ENCODE measurements at places on chromosomes 1 and 21. TPM values are rescaled to one million over a fixed set of nuclear protein-coding genes. Genes with fewer than 3 reads are reported as not detected.

- DNase-seq: peak; percentile 48
- H3K36me3 ChIP-seq: no peaks in the 10 kb centered on the region
- peak overlapping the region; percentile 71 for H3K27ac ChIP-seq
- H3K4me1 ChIP-seq: peaks cover 23% of the 10 kb centered on the region
- peak overlapping the region; percentile 57 for H3K4me3 ChIP-seq
Measured at GRCh38 chr1:20486457-20487235, 636 bp upstream of the CAMK2N1 start.

GRCh38 chr1:70542856-70543255, 131.8 kb downstream of the CTH start:
- H3K27ac ChIP-seq: no peak overlapping the region
- H3K4me3 ChIP-seq: no peak overlapping the region
- DNase-seq: no peak
- no peaks in the 10 kb centered on the region for H3K36me3 ChIP-seq

DNA sequence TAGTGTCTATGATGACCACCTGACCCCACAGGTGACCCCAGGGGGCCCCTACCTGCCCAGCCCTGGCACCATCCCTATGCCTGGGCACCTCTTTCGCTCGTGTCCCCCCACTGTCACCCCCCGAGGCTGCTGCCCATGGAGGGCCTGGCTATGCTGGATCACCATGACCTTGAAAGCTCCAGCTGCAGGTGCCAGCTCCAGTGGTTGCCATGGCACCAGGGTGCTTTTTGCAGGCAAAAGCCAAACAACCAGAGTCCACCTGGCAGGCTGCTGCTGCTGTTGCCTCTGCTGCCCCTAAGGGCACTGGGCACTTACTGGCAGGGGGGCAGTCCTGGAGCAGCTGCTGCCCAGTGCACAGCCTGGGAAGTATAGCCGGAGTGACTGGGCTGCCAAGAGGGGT, 21.7 kb downstream of the ETNK2 start:
- H3K4me1 ChIP-seq: peaks cover 35% of the 10 kb centered on the region
- peak overlapping the region; percentile 41 for H3K27ac ChIP-seq
- no peak overlapping the region for H3K4me3 ChIP-seq
- no peak for DNase-seq
- no peaks in the 10 kb centered on the region for H3K36me3 ChIP-seq

- no peak for DNase-seq
- H3K36me3 ChIP-seq: peaks cover 52% of the 10 kb centered on the region
- no peak overlapping the region for H3K4me3 ChIP-seq
- peaks cover 13% of the 10 kb centered on the region for H3K4me1 ChIP-seq
- no peak overlapping the region for H3K27ac ChIP-seq
Measured at GRCh38 chr1:93588206-93588605, 93.4 kb downstream of the BCAR3 start.

GRCh38 chr1:78950826-78951225, 55.7 kb downstream of the ADGRL4 start:
- no peak overlapping the region for H3K4me3 ChIP-seq
- no peaks in the 10 kb centered on the region for H3K4me1 ChIP-seq
- H3K36me3 ChIP-seq: no peaks in the 10 kb centered on the region
- no peak overlapping the region for H3K27ac ChIP-seq
- DNase-seq: no peak

DNA sequence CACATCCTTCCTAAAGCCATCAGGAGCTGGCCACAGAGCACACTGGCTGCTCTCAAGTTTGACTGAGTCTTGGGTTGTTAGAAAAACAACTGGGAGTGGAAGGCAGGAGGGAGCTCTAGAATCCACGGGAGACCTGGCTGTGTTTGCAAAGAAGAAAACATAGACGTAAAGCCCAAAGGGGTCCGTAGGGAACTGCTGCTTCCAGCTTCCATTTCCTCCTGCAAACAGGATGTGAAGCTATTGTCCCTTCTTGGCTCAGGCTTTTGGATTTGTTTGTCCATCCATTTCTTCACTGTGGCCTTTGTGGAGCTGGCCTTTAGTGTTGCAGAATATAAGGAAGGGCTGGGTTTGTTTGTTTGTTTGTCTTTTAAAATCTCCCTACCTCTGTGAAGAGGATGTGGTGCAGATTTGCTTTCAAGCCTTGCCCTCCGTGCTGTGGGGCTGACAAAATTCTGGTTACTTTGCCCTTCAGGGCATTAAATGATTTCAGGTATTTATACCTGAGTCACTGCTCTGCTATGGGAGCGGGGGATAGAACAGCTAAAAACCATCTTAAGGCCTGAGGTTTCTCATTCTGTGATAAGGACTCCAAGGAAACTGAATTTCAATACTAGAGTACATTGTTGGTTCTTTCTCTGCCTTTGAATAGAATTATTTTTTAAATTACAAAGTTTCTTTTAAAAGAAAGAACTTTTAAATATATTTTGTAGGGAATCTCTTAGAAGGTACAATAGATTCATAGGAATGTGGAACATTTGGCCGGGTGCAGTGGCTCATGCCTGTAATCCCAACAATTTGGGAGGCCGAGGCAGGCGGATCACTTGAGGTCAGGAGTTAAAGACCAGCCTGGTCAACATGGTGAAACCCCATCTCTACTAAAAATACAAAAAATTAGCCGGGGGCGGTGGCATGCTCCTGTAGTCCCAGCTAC, 74.3 kb downstream of the MPZL1 start:
- peak overlapping the region; percentile 27 for H3K27ac ChIP-seq
- H3K4me1 ChIP-seq: peaks cover 25% of the 10 kb centered on the region
- H3K36me3 ChIP-seq: no peaks in the 10 kb centered on the region
- no peak overlapping the region for H3K4me3 ChIP-seq

DNA sequence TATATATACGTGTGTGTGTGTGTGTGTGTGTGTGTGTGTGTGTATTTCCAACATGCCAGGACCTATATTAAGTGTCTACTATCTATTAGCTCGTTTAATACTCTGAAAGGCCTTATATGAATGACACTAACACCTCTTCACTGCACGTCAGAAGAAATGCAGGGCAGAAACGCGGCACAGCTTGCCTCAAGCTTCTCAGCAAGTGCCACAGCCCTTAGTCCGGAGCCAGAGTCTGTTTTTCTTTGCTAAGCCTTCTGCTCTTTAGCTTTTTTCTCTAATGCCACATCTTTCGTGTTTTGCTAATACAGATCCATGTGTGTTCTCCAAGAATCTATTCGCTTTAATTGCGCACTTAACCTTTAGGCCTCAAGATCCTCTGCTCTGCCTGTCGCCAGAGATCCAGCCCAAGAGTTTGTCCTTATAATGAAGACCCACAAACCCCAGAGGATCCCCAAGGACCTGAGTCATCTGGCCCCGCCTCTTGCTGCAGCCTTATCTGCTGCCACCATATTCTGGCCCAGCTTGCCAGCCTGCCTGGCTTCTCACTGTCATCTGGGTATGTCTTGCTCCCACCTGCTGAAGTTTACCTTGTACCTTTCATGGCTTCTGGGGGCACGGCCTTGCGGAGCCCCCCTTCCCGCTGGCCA, 2.0 kb upstream of the TRIM58 start:
- no peak for DNase-seq
- no peaks in the 10 kb centered on the region for H3K36me3 ChIP-seq
- no peaks in the 10 kb centered on the region for H3K4me1 ChIP-seq
- no peak overlapping the region for H3K27ac ChIP-seq
- H3K4me3 ChIP-seq: no peak overlapping the region

DNA sequence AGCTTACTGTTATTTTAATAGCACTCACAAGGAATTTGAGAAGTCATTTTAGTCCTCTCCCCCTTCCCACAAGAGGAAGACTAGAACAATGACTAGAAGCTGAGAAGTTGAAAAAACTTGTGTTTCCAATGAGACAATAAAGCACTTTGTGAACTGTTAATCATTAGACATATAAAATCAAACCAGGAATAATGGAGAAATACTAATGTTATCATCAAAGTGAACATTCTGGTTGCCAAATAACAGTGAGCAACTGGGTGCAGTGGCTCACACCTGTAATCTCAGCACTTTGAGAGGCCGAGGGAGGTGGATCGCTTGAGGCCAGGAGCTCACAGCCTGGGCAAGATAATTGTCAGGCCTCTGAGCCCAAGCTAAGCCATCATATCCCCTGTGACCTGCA, 54.0 kb upstream of the RASAL2 start:
- peaks cover 4% of the 10 kb centered on the region for H3K4me1 ChIP-seq
- H3K36me3 ChIP-seq: no peaks in the 10 kb centered on the region
- no peak overlapping the region for H3K27ac ChIP-seq
- no peaks in the 10 kb centered on the region for H3K27me3 ChIP-seq
- DNase-seq: no peak

GRCh38 chr1:25772692-25773245, 27.2 kb upstream of the SELENON start:
- H3K27ac ChIP-seq: no peak overlapping the region
- no peaks in the 10 kb centered on the region for H3K27me3 ChIP-seq
- no peaks in the 10 kb centered on the region for H3K36me3 ChIP-seq
- H3K4me1 ChIP-seq: peaks cover 9% of the 10 kb centered on the region
- H3K4me3 ChIP-seq: no peak overlapping the region

DNA sequence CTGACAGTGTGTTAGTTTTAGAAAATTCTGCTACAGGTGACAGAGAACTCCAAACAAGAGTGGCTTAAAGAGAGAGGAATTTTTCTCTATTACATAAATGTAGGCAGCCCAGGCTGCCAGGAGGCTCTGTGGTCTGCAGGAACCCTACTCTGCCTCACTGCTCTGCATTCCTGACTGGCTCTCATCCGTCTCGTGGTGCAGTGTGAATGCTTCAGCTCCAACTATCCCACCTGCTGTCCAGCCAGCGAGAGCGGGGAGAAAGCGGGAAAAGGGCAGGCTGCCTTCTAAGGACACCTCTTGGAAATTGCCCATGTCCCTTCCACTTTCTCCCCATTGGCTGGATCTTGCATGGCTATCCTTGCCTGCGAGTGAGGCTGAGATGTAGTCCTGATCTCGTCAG, 131.3 kb downstream of the PEX14 start:
- no peak overlapping the region for H3K4me3 ChIP-seq
- peak; percentile 62 for DNase-seq
- no peaks in the 10 kb centered on the region for H3K4me1 ChIP-seq
- no peaks in the 10 kb centered on the region for H3K27me3 ChIP-seq
- no peak overlapping the region for H3K27ac ChIP-seq
- H3K36me3 ChIP-seq: no peaks in the 10 kb centered on the region

GRCh38 chr1:187129132-187129531, 300.4 kb downstream of the PLA2G4A start:
- H3K4me1 ChIP-seq: no peaks in the 10 kb centered on the region
- H3K27me3 ChIP-seq: no peaks in the 10 kb centered on the region
- DNase-seq: no peak
- H3K4me3 ChIP-seq: no peak overlapping the region

GRCh38 chr21:32322103-32322502, 23.4 kb downstream of the MRAP start:
- no peak overlapping the region for H3K27ac ChIP-seq
- DNase-seq: no peak
- peaks cover 74% of the 10 kb centered on the region for H3K36me3 ChIP-seq
- H3K4me1 ChIP-seq: no peaks in the 10 kb centered on the region

DNA sequence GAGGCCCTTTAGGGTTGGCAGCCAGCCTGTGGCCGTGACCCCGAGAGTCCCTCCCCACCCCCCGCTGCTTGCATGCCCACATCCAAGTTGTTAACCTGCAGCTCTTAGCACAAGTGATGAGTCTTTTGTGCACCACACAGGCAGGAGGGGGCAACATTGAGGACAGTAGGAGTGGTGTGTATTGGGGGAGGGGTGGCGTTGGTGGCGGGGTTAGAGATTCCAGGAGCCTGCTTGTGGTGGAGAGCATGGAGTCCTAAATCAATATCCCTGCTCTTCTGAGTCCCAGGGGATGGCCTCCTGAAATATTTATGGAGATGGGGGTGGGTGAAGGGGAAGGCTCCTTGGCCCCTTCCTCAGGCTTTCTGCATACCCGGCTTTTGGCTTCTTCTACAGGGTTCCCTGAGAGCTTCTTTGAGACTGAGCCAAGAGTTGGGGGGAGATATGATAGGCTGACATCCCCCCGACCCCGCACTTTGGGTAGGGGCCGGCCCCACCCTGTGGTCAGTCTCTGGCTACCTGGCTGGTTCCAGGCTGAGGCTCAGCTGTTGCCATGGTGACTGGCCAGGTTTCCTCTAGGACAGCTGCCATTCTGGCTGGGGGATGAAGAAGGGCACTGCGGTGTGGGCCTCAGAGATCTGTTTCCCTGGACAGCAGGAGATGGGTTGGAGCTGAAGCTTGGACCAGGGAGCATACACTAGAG, 5.0 kb downstream of the CHRNB2 start:
- no peak overlapping the region for H3K4me3 ChIP-seq
- H3K27ac ChIP-seq: no peak overlapping the region
- H3K36me3 ChIP-seq: no peaks in the 10 kb centered on the region
- DNase-seq: no peak

DNA sequence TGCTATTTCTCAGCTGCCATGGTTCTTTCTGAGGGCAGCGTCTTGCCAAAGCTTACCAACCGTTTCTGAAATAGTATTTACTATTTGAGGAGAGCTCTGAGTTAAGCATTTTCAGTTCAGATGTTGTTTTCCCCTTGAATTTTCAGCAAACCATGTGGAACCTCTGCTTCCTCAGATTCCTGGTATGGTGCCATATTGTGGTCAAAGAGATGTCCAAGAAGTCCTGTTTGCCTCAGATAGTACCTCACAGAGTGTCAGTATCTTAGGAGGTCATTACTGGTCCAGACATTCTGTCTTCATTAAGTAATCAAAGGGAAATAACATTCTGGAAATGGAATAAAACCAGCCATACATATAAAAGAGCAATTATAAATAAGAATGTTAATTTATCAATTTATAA, 36.6 kb downstream of the VANGL2 start:
- no peak overlapping the region for H3K27ac ChIP-seq
- H3K4me1 ChIP-seq: no peaks in the 10 kb centered on the region
- no peak overlapping the region for H3K4me3 ChIP-seq
- peak; percentile 10 for DNase-seq
- peaks cover 4% of the 10 kb centered on the region for H3K27me3 ChIP-seq
- H3K36me3 ChIP-seq: no peaks in the 10 kb centered on the region

GRCh38 chr1:27400082-27400962, 7.9 kb downstream of the GPR3 start:
- H3K27ac ChIP-seq: no peak overlapping the region
- H3K4me3 ChIP-seq: no peak overlapping the region
- no peak for DNase-seq
- H3K36me3 ChIP-seq: no peaks in the 10 kb centered on the region
- no peaks in the 10 kb centered on the region for H3K27me3 ChIP-seq

DNA sequence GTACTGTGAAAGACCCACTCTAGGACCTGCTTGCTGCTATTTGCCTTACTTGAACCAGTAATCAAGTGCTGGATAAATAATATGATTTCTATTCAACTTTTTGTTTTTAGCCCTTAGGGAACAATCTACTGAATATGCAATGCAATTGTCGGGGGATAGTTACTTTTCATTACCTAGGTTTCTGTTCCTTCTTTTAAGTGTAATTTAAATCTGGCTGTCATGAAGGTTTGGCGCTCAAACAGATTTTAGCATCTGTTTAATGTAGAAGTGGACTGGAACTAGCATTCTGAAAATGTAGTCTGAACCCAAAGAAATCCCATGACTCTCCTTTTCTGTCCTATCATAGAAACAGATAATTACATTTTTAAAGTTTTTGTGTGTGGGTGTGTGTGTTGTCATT, 4.8 kb downstream of the MGST3 start:
- H3K4me1 ChIP-seq: peaks cover 26% of the 10 kb centered on the region
- H3K27me3 ChIP-seq: no peaks in the 10 kb centered on the region
- H3K4me3 ChIP-seq: no peak overlapping the region
- no peak for DNase-seq

HPDL gene
- total RNA-seq: 0.70 TPM

ITLN2 gene
- not detected for total RNA-seq

CELA2A gene
- total RNA-seq: not detected

GRIK1 gene
- not detected for total RNA-seq

GFI1 gene
- total RNA-seq: 0.89 TPM

NR1I3 gene
- total RNA-seq: not detected

NFASC gene
- 26.7 TPM for total RNA-seq

FAM151A gene
- not detected for total RNA-seq

ATP1A4 gene
- total RNA-seq: not detected

RGS13 gene
- total RNA-seq: not detected

HIVEP3 gene
- 9.4 TPM for total RNA-seq

AIRE gene
- not detected for total RNA-seq
